Stimulated activated CD4-positive, alpha-beta T cell treated with anti-CD3 and anti-CD28 coated beads, Interleukin-1b, Interleukin-23, amount 100 ng/mL, for 1 hour (primary cell): ENCODE measurements at places on chromosomes 2 and 18.

GRCh38 chr2:208025814-208026184 is 472 bp upstream of the PLEKHM3 start:
- no peak for DNase-seq

- no peak for DNase-seq
Measured at GRCh38 chr2:44922776-44923175, 18.7 kb upstream of the SIX3 start.

GRCh38 chr18:59916746-59917145 is 16.9 kb downstream of the PMAIP1 start:
- no peak for DNase-seq

DNA sequence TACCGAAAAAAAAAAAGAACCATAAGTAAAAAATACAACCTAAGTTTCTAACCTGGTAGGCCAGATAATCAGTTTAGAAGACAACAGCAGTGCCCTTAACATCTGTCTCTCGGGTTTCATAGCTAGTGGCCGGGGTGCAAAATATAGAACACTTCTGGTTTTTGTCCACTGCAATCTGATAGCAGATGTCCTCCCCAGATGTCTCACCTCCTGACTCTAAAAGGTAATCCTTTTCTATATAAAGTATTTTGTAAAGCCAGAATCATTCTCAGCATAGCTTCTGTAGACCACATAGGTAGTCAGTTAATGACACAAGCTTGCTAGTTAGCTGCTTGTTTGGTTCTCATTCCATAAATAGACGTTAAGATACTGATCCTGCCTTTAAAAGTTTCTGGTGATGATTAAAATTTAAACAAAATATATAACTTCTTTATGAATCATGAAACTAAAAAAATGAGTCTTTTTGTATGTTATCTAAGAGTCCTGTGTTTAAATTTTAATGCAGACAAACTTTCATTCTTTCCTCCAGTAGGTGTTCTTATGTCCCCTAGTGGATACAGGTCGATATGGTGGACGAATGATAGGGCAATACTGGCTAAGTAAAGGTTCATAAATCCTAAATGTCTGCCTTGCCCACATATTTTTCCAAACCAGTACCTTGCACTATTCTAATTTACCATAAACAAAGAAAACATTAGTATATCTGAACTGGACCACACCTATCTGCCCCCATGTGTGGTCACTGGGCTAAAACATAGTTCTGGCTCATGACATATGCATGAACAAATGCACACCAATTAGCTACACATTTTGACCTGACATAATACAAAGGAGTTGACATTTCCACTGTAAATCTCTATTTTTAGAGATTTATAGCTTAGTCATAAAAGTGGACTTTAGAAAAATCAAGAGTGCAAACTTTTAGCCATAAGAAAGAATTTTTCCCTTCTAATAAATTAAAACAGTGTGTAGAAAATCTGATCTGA is 171.0 kb downstream of the SRBD1 start:
- no peak for DNase-seq

- DNase-seq, result no peak
Measured at GRCh38 chr2:188628989-188629752, 337.5 kb downstream of the GULP1 start.
